Pancreas (tissue), 10 donors: ENCODE measurements at places on chromosomes 7 and 10. TPM values are rescaled to one million over a fixed set of nuclear protein-coding genes. Genes with fewer than 3 reads are reported as not detected.

- DNase-seq = no peak
- H3K4me3 ChIP-seq = no peak overlapping the region
- no peaks in the 10 kb centered on the region for H3K36me3 ChIP-seq
- no peak overlapping the region for H3K27ac ChIP-seq
Observed at GRCh38 chr7:19963695-19964094, 190.3 kb upstream of the TMEM196 start.

- H3K27me3 ChIP-seq = peaks cover 23% of the 10 kb centered on the region
- DNase-seq = no peak
- H3K27ac ChIP-seq = no peak overlapping the region
- no peaks in the 10 kb centered on the region for H3K4me1 ChIP-seq
Observed at GRCh38 chr10:129901389-129902006, 62.6 kb downstream of the EBF3 start.

GRCh38 chr7:50603287-50603686, 38.1 kb upstream of the DDC start:
- no peak for DNase-seq
- H3K27ac ChIP-seq = no peak overlapping the region
- no peaks in the 10 kb centered on the region for H3K27me3 ChIP-seq
- no peaks in the 10 kb centered on the region for H3K4me1 ChIP-seq

DNA sequence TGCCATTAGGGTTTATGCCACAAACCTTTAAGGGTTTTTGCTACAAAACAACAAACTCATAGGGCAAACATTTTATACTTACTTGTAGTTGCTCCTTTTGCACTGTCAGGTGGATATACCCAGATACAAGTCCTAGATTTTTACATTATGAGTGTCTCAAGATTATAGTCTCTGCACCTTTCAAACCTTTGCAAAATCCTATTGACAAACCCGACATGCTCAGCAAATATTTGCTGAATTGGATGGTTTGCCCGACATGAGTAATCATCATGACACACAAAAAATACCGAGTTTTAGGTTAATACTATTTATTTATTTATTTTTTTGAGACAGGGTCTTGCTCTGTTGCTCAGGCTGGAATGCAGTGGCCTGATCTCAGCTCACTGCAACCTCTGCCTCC, 117.3 kb downstream of the SLC25A13 start:
- no peaks in the 10 kb centered on the region for H3K36me3 ChIP-seq
- no peak overlapping the region for H3K4me3 ChIP-seq
- H3K27ac ChIP-seq = no peak overlapping the region
- no peaks in the 10 kb centered on the region for H3K27me3 ChIP-seq
- no peaks in the 10 kb centered on the region for H3K4me1 ChIP-seq

GRCh38 chr7:29613100-29613499, 49.5 kb downstream of the PRR15 start:
- H3K36me3 ChIP-seq = no peaks in the 10 kb centered on the region
- no peak for DNase-seq
- no peak overlapping the region for H3K27ac ChIP-seq
- H3K4me3 ChIP-seq = no peak overlapping the region
- no peaks in the 10 kb centered on the region for H3K4me1 ChIP-seq

DNA sequence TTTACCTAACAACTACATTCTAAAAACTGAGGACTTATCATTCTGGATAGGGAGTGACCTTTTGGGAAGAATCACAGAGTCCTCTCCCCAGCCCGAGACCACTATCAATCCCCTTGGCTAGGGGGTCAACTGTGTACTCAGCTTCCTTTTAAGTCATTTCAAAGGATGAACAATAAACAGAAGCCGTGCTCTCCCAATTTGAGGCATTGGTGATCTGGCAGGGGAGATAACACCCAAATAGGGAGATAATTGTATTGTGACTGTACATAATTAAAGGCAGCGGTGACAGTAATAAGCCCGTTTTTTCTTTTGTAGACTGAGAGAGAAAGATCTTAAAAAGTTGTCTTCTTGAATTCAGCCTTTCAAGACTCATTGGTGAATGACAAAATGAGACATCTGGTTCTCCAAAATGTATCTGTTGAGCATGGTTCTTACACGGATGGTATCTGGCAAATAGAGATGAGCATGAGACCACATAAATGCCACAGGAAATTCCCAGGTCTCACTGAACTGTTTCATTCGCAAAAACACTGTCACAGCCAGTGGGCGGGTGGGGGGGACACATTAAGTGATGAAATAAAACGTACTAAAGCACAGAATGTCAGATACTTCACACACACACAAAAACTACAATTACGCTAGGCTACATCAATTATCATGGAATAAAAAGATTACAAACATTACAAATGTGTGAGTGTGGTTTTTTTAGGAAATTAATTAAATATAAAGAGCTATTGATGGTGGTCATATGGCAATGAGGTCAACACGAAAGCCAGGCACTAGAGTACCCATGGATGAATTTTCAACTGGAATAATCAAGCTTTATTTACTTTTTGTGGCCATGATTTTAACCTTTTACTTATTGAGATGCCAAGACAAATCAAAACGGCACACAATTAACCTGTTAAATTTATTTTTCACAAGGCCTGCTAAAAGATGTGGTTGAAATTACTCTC, 108.4 kb downstream of the HIPK2 start:
- DNase-seq = no peak
- no peak overlapping the region for H3K4me3 ChIP-seq
- H3K4me1 ChIP-seq = peaks cover 26% of the 10 kb centered on the region
- no peaks in the 10 kb centered on the region for H3K27me3 ChIP-seq
- H3K27ac ChIP-seq = no peak overlapping the region

DNA sequence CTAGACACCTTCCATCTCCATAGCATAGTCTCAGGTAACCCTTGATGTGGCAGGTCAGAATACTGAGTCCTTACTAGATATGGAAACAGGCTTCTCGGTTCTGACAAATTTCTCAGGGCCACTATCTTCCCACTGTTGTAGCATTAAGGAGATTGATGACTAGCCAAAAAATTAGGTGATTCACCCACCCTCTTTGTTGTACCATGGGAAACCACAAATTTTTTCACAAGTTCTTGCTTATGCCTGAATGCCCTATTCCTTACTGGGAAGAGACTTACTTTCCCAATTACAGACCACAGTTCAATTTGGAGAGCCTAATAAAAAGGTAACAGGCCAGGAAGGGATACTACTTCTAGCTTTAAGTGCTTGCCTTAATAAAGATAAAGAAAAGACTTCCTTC, 948.8 kb downstream of the GRM8 start:
- H3K27me3 ChIP-seq = no peaks in the 10 kb centered on the region
- no peak overlapping the region for H3K4me3 ChIP-seq
- H3K36me3 ChIP-seq = no peaks in the 10 kb centered on the region
- no peak overlapping the region for H3K27ac ChIP-seq

DNA sequence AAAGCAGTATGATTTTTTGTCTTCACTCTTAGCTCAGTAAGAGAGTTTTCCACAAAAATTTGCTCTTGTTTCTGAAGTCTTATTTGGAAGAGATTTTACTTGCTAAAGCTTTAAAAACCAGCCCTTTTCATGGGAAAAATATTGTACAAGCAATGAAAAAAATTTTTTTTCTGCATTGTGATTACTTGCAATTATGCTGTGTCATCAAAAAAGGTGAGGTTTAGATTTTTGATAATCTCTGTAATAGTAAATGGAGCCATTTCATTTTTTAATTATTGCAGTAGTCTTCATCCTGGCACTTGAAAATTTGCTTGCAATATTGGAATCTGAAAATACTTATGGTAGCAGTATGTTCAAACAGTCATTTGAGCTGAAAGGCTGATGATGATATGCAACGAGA, 447.4 kb downstream of the SH2D4B start:
- H3K27me3 ChIP-seq = no peaks in the 10 kb centered on the region
- no peak overlapping the region for H3K4me3 ChIP-seq
- no peaks in the 10 kb centered on the region for H3K4me1 ChIP-seq
- no peak for DNase-seq

GRCh38 chr7:41867639-41868280, 164.9 kb upstream of the INHBA start:
- H3K4me1 ChIP-seq = no peaks in the 10 kb centered on the region
- no peak for DNase-seq
- no peaks in the 10 kb centered on the region for H3K36me3 ChIP-seq
- H3K27me3 ChIP-seq = no peaks in the 10 kb centered on the region
- no peak overlapping the region for H3K27ac ChIP-seq
- no peak overlapping the region for H3K4me3 ChIP-seq

DNA sequence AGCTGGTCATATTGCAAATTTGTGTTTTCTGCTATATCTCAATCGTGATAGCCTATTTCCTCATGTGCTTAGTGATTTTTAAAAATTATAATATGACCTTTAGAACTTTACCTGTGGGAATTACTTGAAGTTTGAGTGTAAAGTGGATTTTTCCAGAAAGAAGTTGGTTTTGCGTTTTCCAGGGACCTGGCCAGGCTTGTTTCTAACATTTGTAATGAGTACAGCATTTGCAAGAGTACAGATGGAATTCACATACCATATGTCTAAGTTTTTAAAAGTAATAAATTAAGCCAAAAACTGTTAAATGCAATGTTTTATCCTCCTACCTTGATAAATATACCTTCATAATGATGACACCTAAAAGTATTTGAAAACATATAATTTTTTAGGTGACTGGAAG, 443.2 kb downstream of the REEP3 start:
- no peak overlapping the region for H3K4me3 ChIP-seq
- DNase-seq = no peak
- no peak overlapping the region for H3K27ac ChIP-seq
- no peaks in the 10 kb centered on the region for H3K36me3 ChIP-seq
- H3K4me1 ChIP-seq = no peaks in the 10 kb centered on the region

DNA sequence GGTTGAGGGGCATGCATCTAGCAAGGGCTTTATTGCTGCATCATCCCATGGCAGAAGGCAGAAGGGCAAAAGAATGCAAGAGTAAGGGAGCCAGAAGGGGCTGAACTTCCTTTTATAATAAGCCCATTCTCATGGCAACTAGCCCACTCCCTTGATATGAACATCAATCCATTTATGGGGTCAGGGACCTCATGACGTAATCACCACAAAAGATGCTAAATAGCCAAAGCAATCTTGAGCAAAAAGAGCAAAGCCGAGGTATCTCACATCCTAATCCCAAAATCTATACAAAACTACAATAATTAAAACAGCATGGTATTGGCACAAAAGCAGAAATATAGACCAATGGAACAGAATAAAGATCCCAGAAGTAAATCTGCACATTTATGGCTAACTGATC, 499.9 kb downstream of the ATRNL1 start:
- no peaks in the 10 kb centered on the region for H3K27me3 ChIP-seq
- H3K27ac ChIP-seq = no peak overlapping the region
- H3K36me3 ChIP-seq = no peaks in the 10 kb centered on the region
- H3K4me3 ChIP-seq = no peak overlapping the region
- H3K4me1 ChIP-seq = no peaks in the 10 kb centered on the region
- DNase-seq = no peak

DNA sequence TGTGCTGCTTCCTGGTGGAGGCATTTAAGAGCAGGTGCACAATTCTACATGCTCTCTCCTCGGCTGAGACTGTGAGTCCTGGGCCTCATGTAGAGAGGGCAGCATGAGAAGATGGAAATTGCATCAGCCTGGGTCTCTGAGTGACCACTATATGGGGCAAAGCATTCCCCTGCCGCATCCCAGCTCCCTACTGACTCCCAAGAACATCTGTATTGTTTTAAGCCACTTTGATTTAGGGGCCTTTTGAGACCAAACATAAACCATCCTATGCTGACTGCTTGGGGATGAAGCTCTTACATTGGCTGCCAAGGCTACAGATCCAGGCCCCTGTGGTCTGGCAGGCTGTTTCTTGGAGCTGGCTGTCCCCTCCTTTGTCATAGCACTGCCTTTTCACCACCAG, 101.3 kb upstream of the TBX20 start:
- H3K4me3 ChIP-seq = no peak overlapping the region
- H3K36me3 ChIP-seq = no peaks in the 10 kb centered on the region
- no peaks in the 10 kb centered on the region for H3K4me1 ChIP-seq
- DNase-seq = no peak
- no peaks in the 10 kb centered on the region for H3K27me3 ChIP-seq

- H3K4me3 ChIP-seq = no peak overlapping the region
- H3K36me3 ChIP-seq = no peaks in the 10 kb centered on the region
- no peaks in the 10 kb centered on the region for H3K27me3 ChIP-seq
Observed at GRCh38 chr7:32916006-32916405, 24.4 kb upstream of the KBTBD2 start.

GRCh38 chr7:32070406-32071360, at the start of gene PDE1C:
TSS of gene PDE1C (minus strand) at chr7:32070407.
- H3K27ac ChIP-seq = no peak within 1 kb of the TSS
- H3K36me3 ChIP-seq = no peaks in the 10 kb centered on the region
- DNase-seq = no peak
- peak within 1 kb of the TSS; percentile 26 for H3K4me3 ChIP-seq

DNA sequence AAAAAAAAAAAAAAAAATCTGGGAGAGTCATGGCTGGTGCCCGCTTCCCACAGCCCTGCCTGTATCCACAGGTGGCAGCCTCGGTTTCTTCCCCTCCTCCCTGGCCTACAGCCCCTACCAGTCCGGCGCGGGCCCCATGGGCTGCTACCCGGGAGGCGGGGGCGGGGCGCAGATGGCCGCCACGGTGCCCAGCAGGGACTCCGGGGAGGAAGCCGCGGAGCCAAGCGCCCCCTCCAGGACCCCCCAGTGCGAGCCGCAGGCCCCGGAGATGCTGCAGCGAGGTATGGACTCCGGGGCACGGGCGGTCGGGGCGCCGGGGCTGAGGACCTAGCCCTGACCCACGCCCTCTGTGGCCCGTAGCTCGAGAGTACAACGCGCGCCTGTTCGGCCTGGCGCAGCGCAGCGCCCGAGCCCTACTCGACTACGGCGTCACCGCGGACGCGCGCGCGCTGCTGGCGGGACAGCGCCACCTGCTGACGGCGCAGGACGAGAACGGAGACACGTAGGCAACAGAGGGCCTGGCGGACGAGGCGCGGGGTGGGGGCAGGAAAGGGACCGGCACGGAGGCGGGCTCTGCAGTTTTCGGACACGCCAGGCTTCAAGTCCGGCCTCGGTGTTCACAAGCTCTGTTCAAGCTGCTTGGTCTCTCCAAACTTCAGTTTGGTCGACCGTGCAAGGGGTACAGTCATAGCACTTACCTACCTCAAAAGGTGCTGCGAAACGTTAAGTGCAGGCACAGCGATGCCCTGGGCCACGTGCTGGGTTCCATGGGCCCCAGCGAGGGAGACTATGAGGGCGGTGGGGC, 3.9 kb downstream of the NFKB2 start:
- H3K27ac ChIP-seq = peak overlapping the region; percentile 96
- H3K4me3 ChIP-seq = peak overlapping the region; percentile 33
- no peaks in the 10 kb centered on the region for H3K36me3 ChIP-seq
- DNase-seq = peak; percentile 86
- H3K27me3 ChIP-seq = no peaks in the 10 kb centered on the region
- no peaks in the 10 kb centered on the region for H3K4me1 ChIP-seq

- H3K4me3 ChIP-seq = no peak overlapping the region
- no peak overlapping the region for H3K27ac ChIP-seq
- no peaks in the 10 kb centered on the region for H3K27me3 ChIP-seq
- H3K4me1 ChIP-seq = no peaks in the 10 kb centered on the region
Observed at GRCh38 chr10:96097865-96098264, 32.2 kb upstream of the ZNF518A start.

GRCh38 chr10:35723992-35724391, 81.9 kb upstream of the FZD8 start:
- no peaks in the 10 kb centered on the region for H3K4me1 ChIP-seq
- H3K27me3 ChIP-seq = no peaks in the 10 kb centered on the region
- no peaks in the 10 kb centered on the region for H3K36me3 ChIP-seq
- H3K27ac ChIP-seq = no peak overlapping the region
- H3K4me3 ChIP-seq = no peak overlapping the region

The CYP3A4 gene
- total RNA-seq = 3.0 TPM

The HNRNPH3 gene
- 30.1 TPM for total RNA-seq

The BTBD16 gene
- total RNA-seq = 0.14 TPM

The DDIT4 gene
- total RNA-seq = 61.6 TPM

The STMP1 gene
- 20.0 TPM for total RNA-seq

The AKR1C3 gene
- total RNA-seq = 27.5 TPM

The NXPH1 gene
- not detected for total RNA-seq

The SCIN gene
- total RNA-seq = 0.83 TPM
